ENCODE measurements at places on chromosomes 11 and 22.

GRCh38 chr11:39745401-39745800, 1714.1 kb downstream of the LRRC4C start:
- no peak for DNase-seq

DNA sequence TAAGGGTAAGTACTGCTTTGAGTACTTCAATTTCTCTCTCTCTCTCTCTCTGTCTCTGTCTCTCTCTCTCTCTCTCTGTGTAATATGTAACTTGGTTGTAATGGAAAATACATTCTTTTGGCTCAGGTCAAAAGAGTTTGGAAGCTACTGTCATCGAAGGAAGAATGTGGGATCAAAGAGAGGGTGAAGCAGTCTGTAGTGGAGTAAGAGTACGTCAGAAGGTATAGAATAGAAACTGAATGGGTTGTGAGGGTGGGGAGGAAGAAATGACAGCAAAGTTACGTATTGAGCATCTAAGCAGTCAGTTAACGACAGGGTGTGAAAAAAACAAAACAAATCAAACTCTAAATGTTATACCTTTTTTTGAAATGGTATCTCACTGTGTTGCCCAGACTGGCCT, 10.0 kb downstream of the NCAM1 start:
- no peak for DNase-seq

GRCh38 chr11:44601471-44602370, 36.3 kb downstream of the CD82 start:
- no peak for DNase-seq

- no peak for DNase-seq
Observed at GRCh38 chr22:44438056-44438455, 60.0 kb downstream of the RTL6 start.

DNA sequence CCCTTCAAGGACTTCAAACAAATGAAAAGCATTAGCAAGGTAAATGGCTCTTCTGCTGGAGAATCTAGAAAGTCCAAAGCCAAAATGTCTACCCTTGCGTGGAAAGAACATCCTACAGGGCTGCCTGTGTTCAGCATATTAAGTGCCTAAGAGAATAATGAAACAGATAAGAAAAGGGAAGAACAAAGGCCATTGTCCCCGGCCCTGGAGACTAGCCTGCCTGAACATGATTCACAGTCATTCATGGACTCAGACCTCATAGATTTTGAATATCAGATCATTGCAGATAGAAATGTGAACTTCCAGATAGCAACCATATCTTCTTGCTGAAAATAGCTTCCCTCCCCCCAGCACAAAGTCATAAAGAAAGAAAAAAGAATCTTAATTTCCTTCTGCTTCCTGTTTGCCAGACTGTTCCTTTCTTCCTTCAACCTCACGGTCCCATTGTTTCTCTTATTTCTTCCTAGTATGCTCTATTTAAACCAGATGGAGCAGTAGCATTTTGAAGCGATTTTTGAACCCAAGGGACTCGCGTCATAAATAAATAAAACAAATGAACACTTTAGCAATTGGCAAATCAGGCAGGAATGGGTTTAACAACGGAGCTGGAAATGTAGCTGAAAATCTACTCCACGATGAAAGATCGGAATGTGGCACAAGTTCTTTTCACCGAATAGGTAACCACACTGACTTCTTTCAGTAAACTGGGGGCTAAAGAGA, 408.2 kb upstream of the CCDC90B start:
- no peak for DNase-seq

DNA sequence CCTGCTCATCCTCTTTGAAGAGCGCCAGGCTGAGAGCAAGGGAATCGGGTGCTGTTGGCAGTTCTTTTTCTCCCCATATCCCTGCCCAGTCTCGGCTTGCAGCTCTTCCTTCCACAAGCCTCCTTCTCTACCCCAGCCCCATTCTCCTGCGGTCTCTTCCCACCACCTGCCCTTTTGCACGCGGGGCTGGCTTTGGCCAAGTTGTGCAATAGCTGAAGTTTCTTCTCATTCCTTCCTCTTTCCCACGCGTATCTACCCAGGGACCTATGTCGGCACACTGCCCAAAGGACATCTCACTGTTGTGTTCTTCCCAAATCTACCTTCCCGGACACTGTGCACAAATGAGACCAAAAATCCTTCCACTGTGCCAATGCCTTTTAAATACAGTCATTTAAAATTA, 22.3 kb upstream of the HTR3A start:
- no peak for DNase-seq
